ENCODE measurements at places on chromosomes 1 and 21.

- DNase-seq: no peak
Observed at GRCh38 chr21:33360281-33360680, 35.5 kb downstream of the IFNAR1 start.

DNA sequence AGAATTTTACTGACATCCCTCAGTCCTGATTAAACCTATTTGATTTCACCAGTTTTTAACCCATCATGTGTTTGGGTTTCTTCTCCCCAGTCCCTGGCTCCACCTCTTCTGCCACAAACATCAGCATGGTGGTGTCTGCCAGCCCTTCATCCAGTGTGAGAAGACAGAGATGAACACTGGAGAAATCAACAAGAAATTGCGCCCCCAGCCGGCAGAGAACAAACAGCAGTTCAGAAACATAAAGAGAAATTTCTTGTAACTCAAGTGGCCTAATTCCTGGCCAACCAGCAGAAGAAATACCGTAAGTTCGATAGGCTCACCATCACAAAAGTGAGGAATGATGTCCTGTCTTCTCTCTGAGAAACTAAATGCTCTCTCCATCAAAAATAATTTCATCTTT, 18.3 kb downstream of the S100A11 start:
- DNase-seq: no peak

GRCh38 chr1:14919751-14920150, 233.8 kb upstream of the TMEM51 start:
- DNase-seq: peak; percentile 55

- DNase-seq: no peak
Observed at GRCh38 chr1:2799811-2800663, 1.5 kb downstream of the TTC34 start.

DNA sequence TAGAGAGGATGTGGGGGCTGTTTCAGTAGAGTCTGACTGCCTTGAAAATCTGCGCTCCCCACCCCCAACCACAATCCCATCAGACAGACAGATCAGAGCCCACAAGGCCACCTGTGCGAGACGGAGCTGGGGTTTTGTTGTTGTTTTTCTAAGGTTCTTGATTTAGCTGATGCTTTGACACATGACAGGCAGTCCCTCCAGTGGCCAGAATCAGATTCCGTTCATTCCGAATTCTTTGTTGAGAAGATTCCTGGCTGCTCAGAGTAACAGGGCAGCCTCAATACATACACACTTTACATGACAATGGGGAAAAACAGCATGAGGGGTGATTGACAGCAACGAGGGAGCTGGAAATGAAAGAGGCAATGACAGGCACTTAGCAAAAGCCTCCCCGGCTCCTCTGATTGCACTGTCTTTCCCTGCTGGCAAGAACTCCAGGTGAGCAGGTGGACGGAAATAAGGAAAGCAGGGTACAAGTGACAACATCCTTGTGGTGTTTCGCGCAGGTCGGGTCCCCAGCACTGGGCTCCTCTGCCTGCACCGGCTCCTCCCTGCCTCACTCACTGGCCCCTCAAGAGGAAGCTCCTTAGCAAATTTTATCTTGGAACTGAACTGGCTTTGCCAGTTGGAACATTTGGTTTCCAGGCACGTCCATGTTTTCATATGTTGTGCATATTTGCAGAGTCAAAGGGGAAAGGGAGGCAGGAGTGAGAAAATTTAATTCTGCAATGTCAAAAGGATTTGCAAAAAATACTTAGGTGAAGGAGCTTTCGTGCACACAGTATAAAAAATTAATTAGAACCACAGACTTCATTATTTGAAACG, 148.7 kb downstream of the PGBD5 start:
- DNase-seq: no peak

DNA sequence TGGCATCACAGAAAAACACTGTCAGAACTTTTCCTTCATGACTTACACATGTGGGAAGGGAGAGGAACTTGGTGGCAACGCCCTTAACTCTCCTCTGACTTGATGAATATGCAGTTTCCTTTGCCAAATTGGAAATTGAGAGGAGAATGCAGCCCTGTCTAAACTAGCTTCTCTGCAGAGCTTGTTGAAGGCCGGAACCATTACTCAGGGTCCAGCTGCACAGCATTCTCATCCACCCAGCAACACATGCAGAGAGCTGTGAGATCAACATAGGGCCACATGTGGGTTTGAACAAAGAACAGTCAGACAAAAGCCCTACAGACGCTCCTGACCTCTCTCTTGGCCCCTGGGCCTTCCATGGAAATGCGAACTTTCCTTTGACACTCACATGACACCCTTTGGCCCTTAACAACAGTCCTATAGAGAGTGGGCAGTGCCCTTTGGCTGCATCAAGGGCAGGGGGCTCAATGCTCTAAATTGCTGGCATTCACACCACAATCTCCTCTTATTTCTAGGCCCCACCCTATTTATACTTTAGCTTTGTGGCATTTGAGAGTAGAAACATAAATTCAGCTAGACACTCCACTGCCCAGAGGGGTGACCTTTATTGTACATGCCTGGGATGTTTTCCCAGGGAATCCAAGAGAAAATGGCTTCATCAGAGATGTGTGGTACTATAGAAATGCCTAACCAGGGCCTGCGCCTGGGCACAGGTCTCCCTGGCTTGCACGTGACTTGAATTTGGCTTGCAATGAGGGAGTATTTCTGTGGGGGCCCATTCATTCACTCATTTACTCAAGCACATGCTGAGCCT, 64.4 kb downstream of the CDC7 start:
- peak; percentile 69 for DNase-seq

GRCh38 chr1:236035681-236036101, 29.2 kb downstream of the NID1 start:
- no peak for DNase-seq

DNA sequence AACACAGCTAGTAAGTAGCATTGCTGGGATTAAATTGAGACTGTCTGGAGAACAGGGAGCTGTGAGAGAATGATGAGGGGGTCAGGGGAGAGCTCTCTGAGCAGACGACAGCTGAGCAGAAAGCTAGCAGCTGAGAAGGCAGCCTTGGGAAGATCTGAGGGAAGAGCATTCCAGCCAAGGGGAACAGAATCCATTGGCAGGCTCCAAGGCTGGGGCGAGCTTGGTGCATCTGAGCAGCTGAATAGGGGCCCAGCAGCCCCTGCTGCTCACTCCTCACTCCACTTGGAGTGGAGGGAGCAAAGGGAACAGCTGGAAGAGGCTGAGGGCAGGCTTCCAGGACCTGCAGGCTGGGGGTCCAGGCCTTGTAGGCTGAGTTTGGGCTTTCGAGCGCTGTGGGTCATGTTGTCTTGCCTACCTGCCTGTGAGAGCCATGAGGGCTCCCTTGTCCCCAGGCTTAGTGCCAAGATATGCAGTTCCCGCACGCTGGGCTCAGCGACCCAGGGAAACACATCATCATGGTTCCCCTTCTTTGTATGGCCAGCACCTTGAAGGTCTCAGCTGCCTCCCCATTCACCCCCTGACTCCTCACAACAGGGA, 10.5 kb downstream of the ACOT11 start:
- DNase-seq: no peak

DNA sequence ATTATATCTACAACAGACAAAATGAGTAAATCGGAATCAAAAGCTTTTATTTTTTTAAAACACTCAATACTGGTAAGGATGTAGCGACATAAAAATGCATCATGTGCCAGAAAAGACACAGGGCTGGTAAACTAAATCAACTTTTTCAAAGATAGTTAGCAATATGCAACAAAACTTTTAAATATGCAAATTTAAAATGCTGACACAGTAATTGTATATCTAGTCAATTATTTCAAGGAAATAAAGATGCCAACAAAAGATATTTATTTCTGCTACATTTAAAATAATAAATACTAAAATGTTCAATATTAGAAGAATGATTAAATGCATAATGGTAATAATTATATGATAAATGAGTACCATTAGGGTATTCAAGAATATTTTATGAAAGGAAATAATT, 295.1 kb downstream of the SMYD3 start:
- no peak for DNase-seq

GRCh38 chr21:44935533-44935927, 4.3 kb upstream of the SLX9 start:
- no peak for DNase-seq

- peak; percentile 77 for DNase-seq
Observed at GRCh38 chr1:27504588-27505419, 14.8 kb upstream of the WASF2 start.

- DNase-seq: no peak
Observed at GRCh38 chr1:16111771-16112595, 38.5 kb upstream of the FAM131C start.

GRCh38 chr1:177138347-177138746, 26.2 kb downstream of the ASTN1 start:
- DNase-seq: no peak

GRCh38 chr1:3221112-3222041, 152.4 kb downstream of the PRDM16 start:
- no peak for DNase-seq

GRCh38 chr1:161260376-161261260, 2.1 kb downstream of the PCP4L1 start:
- no peak for DNase-seq

DNA sequence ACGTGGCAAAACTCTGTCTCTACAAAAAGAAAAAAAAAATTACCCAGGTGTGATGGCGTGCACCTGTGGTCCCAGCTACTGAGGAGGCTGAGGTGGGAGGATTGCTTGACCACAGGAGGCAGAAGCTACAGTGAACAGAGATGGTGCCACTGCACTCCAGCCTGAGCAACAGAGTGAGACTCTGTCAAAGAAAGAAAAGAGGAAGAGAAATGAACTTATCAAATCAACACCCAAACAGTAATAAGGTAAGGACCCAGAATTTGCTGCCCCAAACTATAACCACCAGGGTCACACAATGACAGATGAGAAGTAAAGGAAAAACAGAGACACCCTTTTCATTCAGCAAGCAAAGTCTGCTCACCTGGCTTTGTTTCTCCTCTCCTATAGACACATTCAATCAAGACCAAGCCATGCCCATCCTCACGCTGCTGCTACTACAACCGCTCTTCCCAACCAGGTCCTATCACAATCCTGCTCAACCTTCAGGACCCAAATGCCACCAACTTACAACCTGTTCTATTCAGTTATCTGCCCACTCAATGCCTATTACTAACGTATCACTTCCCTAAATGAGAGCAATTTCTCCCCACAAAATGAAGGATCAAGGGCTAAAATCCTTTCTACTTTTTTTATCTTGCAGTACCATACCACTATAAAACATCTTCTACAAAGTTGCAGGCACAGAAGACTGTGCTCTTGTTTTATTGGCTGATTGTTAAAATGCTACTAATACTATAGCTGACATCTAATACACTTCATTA, 183.5 kb downstream of the RERE start:
- no peak for DNase-seq

- DNase-seq: no peak
Observed at GRCh38 chr1:156465747-156466365, 34.7 kb downstream of the MEF2D start.

- DNase-seq: no peak
Observed at GRCh38 chr21:45113543-45113942, 39.2 kb downstream of the ADARB1 start.

GRCh38 chr1:193763266-193763665, 576.9 kb upstream of the B3GALT2 start:
- DNase-seq: no peak

- DNase-seq: no peak
Observed at GRCh38 chr1:234307726-234308125, 65.5 kb upstream of the COA6 start.

- DNase-seq: no peak
Observed at GRCh38 chr1:211382182-211382713, 55.6 kb downstream of the TRAF5 start.

GRCh38 chr1:10387677-10388386, 11.0 kb upstream of the PGD start:
- peak; percentile 57 for DNase-seq

GRCh38 chr1:63049135-63049534, 265.2 kb downstream of the ATG4C start:
- no peak for DNase-seq

- DNase-seq: no peak
Observed at GRCh38 chr1:55073187-55073916, 34.0 kb downstream of the PCSK9 start.

GRCh38 chr1:108557296-108557695, 2.6 kb upstream of the EEIG2 start:
- no peak for DNase-seq

GRCh38 chr1:62682531-62682930, 5.7 kb downstream of the DOCK7 start:
- no peak for DNase-seq

GRCh38 chr1:14599800-14600199, 1.3 kb downstream of the KAZN start:
- no peak for DNase-seq

GRCh38 chr1:119702384-119702783, 9.3 kb upstream of the PHGDH start:
- DNase-seq: no peak

GRCh38 chr1:119659628-119660027, 11.6 kb upstream of the ZNF697 start:
- no peak for DNase-seq

DNA sequence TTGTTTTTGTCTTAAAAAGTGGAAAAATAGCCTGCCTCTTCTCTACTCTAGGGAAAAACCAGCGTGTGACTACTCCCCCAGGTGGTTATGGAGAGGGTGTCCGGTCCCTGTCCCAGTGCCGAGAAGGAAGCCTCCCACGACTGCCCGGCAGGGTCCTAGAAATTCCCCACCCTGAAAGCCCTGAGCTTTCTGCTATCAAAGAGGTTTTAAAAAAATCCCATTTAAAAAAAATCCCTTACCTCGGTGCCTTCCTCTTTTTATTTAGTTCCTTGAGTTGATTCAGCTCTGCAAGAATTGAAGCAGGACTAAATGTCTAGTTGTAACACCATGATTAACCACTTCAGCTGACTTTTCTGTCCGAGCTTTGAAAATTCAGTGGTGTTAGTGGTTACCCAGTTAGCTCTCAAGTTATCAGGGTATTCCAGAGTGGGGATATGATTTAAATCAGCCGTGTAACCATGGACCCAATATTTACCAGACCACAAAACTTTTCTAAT, 35.0 kb upstream of the TDRD10 start:
- DNase-seq: no peak

- DNase-seq: no peak
Observed at GRCh38 chr1:19942088-19942487, 18.7 kb upstream of the PLA2G2E start.

- peak; percentile 29 for DNase-seq
Observed at GRCh38 chr1:218553197-218553596, 208.1 kb downstream of the TGFB2 start.

DNA sequence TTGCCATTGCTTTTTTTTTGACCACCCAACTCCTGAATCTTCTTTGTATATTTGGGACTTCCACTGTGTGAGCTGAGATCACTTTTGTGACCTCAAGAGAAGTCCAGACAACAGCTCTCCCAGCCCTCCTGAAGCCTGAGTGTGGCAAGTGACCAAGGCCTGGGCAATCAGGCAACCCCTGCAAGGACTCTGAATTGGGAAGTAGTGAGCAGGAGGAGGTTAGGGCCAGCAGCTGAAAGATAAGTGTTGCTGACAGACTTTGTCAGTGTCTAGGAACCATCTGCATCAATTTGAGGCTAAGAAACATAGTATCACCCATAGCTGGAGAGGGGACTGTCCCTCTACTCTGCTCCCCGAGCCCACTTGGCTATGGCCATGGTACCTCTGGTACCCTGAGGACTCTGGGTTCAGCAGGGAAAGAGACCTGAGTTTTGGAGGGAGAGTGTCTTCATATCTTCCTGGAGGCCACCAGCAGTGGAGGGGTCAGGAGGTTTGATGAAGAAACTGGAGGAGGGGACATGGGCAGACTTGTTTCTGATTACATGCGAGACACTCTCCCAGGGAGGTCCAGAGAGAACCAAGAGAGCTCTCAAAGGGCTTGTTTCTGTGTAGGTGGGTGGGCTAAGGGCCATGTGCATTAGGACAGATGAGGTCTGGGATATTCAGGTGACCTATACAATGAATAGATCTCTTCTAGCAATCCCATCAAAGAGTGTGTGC, 147.0 kb upstream of the DNAH14 start:
- DNase-seq: no peak

- DNase-seq: no peak
Observed at GRCh38 chr1:66393586-66394287, 140.2 kb upstream of the SGIP1 start.

Measured in trophoblast cell (in vitro differentiated cells and primary cell).